Activated CD4-positive, CD25-positive, alpha-beta regulatory T cell treated with anti-CD3 and anti-CD28 coated beads, Interleukin-2, amount 50 U/mL, for 72 hours (primary cell): ENCODE measurements at places on chromosomes 1 and 21.

DNA sequence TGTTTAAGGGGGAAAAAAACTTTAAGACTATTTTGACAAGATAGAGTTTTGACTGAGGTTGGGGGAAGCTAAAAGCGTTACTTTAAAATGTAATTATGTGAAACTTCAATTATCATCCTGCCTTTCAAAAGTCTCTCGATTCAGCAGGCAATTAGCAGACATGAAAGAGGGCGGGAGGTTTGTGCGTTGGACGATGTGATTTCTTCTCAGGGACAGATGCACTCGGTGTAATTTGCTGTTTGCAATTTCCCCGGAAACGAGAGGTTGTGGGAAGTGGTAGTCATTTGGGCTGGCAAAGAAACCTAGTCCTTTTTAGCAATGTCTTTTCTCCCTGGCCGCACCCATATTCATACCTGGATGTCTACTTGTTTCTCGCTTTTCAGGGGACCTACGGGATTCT lies 27.1 kb downstream of the KAZN start:
- DNase-seq = no peak

DNA sequence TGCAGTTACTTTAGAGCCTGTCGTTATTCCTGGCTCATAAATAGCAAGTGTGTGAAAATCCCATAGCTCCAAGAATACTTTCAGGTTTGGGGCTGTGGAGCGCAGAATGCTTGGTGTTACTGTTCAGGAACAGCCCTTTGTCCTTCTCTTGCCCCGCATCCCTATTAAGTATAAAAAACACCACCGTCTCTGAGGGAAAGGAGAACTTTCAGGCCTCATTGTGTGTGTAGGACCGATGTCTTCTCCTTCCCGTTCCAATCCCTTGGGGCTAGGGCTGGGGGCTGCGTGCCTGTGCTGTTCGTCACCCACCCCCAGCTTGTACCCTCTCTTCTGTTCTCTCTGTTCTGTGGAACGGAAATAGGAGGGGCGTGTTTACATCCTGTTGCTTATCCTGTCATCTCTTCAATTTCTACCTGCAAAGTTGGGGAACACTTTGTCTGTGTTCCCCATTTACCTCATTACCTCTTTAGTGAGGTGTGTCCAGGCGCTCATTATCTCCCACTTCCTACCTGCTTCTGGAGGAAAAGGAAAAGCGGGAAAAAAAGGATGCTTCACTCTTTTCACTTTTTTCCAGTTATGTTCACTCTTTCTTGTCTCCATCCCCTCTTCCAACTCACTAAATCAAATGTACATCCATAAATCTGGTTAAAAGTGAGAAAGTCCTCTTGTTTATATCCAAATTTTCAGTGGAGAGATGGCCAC lies 788 bp upstream of the TXNIP start:
- DNase-seq = peak; percentile 55

DNA sequence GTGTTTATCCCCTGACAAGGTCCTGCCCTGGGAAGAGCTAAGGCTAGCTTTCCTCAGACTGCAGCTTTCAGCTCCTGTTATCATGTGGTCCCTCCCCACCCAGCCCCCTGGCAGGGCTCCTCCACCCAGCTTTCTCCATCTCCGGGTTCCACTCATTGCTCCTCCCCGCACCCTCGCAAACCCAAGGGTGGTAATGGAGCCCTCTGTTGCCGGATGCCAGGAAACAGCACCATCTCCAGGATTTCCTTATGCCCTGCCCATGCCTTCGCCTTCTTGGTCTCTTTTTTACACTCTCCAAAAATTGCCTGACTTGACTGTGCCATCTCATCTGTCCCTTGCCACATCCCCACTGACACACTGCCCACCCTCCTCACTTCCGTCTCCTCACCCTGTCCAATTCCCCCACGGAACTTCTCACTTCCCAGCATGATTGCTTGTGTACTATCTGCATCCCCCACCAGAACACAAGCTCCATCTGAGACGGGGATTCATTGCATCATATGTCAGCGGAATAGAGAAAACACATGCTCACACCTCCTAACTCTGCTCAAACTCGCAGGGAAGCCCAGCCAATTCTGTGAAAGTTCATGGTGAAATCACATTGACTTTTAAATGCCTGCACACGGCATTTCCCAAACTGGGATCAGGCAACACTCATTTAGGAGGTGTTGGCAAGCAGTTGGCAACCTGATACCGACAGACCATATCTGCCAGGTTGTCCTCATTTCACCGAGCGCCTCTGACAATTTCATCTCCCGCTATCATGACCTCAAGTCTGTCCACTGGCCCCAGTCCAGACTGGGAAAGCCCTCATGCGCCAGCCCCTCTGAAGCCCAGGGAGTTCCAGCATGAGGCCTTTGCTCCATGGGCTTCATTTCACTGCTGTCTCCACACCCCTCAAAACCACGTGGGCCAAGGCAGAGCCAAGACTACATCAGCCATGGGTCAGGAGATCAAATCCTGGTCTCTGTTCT lies 201.1 kb downstream of the MATN1 start:
- DNase-seq = peak; percentile 17

GRCh38 chr1:187691439-187691838 lies 862.7 kb downstream of the PLA2G4A start:
- DNase-seq = no peak

DNA sequence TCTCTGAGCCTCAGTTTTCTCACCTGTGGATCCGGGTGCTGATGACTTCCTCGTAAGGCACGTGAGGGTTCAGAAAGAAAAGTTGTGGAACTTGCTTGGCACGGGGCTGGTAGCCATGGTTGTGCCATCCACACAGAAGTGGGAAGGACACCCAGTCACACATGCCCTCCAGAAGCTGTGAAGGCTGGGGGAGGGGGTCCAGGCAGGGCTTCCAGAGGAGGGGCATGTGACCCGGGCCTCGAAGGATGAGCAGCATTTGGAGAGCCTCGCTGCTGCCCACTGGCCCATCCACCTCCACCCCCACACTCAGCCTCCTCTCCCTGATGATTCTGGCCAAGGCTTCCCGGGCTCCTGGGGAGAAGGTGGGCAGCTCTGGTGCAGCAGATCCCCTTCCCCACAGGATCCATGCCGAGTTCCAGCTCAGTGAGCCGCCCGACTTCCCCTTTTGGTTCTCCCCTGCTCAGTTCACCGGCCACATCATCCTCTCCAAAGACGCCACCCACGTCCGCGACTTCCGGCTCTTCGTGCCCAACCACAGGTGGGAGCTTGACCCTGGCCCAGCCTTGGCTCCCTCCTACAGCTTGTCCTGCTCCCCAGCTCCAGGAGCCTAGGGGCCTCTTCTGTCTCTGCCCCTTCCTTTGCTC lies 9.4 kb downstream of the SELENON start:
- no peak for DNase-seq

- no peak for DNase-seq
Observed at GRCh38 chr1:32718036-32718435, 15.5 kb upstream of the SYNC start.

DNA sequence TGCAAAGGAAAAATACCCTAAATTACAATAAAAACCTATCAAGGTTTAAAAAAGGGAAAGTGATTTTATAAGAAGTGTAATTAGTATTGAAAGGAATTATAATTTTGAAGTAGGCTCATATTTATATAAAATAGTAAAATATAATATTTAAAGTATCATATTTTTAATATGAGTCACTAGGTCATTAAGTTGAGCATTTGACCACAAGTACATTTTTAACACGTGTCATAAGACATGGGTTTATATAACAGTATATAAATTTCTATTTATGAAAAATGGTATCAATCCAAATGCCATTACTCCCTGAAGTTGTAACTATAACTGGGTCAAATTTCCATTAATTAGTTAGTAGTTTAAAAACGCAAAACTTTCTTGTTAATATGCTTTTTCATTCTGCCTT lies 365.9 kb downstream of the COL11A1 start:
- DNase-seq = no peak

DNA sequence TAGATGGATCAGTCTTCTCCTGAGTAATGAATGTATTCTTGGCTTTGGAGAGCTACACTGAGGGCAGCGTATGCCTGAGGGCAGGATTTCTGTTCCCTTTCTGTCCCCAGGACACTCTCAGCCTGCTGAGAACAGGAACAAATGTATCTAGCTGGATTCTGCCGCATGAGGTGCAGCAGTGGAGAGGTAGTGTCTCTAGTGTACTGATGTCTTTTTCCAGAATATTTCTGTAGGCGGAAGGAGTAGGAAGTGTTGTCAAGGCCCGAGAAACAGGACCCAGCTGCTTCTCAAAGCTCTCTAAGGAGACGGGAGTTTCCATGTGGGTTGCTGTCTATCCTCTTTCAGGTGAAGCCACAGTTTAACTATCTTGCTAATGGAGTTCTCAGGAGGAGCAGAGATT lies 65.5 kb downstream of the MT1HL1 start:
- no peak for DNase-seq

GRCh38 chr1:234474375-234474774 lies 4.6 kb downstream of the TARBP1 start:
- no peak for DNase-seq

- no peak for DNase-seq
Observed at GRCh38 chr1:65150583-65151263, 2.7 kb downstream of the AK4 start.

GRCh38 chr21:15152591-15152990 lies 87.8 kb upstream of the NRIP1 start:
- DNase-seq = no peak

DNA sequence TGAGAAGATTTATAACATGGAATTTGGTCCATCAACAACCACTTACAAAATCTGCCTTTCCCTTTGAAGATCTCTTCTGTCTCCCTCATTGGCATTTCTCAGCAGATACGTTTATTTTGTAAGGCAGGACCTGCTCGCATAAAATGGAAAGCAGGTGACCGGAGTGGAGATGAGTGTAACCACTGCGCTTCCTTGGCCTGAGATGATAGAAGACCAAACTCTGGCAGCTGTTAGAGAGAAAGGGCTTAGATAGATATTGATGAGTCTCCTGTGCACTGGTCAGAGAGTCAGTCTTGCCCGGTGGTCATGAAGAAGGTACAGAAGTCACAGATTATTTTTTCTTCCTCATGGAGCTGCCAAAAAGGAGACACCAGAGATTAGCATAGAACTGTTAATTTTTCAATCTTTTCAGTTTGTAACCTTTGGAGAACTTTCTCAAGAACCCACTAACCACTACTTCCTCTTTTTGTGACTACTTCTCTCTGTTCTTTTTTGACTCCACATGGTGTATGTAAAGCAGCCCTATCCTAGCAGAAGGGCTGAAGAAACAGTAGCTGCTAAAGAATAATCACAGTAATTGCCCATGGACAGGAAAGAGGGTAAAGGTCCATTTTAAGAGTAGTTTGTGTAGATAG lies 47.6 kb downstream of the FCRL3 start:
- no peak for DNase-seq

DNA sequence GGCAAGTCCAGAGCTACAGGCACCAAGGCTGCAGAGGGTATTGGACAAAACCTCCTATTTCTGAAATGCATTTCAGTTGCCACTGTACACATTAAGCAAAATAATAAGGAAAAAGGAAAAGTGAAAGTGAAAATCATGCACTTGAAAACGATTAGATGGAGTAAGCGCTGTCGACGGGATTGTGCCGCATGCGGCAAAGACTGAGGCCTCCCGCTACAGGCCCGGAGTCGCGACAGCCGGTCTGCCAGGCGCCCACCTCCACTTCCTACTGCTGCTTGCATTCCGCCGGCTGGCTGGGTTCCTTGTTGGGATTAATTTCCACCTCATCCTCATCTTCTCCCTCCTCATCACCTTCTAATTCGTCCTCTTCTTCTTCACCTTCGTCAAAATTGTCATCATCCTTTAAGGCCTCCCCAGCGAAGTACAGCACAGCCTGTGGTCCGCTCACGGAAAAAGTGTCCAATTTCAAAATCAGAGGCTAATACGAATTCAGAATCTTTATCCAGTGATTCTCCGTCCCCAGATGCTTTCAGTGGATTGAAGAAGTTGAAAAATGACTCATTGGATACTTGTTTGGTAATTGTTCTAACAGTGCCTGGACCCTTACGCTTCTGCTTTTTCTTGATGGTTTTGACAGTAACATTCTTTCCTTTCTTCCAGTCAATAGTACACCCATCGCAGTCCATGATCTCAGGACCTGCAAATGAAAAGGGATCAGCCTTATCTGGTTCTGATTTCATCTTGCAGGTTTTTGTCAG lies 38.0 kb downstream of the CD58 start:
- no peak for DNase-seq

DNA sequence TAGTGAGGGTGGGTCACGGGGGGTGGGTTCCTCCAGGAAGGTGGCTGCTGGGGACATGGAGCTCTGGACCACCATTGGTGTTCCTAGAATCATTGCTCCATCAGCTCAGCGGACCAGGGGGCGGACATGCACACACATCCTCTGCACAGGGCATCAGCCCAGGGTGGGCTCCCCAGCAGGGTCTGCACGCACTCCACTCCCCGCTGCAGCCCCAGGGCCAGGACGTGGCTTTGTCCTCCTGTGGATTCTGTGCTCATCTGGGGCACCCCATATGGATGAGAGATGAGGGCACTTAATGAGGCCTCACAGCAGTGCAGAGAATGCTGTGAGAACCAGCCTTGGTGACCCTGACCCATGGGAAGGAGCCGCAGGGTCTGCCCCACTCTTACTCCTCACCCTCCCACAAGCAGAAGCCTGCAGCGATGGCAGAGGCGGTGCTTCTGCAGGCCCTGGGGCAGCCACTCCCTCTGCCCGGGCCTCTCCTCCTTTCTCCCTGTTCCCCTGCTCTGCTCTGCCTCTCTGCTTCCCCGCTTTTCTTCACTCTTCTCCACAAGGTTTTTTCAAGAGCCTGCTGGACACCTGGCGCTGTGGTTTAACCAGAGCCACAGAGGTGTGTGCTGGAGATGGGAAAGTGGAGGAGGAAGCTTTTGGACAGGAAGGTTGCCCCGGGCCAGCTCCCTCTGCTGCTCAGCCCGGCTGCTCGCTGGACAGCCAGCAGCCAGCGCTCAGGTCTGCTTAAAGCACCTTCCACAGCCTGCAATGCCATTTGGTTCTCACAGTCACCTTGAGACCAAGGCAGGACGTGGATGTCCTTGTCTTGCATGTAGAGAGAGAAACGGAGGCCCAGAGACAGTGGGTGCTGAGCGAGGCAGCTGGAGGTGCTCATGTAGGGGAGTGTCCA lies 26.3 kb upstream of the PCBP3 start:
- DNase-seq = peak; percentile 24

- DNase-seq = no peak
Observed at GRCh38 chr1:54273092-54273794, 73.3 kb downstream of the MRPL37 start.
